Left colon (tissue), 2 donors: ENCODE measurements at places on chromosomes 2 and 18.

DNA sequence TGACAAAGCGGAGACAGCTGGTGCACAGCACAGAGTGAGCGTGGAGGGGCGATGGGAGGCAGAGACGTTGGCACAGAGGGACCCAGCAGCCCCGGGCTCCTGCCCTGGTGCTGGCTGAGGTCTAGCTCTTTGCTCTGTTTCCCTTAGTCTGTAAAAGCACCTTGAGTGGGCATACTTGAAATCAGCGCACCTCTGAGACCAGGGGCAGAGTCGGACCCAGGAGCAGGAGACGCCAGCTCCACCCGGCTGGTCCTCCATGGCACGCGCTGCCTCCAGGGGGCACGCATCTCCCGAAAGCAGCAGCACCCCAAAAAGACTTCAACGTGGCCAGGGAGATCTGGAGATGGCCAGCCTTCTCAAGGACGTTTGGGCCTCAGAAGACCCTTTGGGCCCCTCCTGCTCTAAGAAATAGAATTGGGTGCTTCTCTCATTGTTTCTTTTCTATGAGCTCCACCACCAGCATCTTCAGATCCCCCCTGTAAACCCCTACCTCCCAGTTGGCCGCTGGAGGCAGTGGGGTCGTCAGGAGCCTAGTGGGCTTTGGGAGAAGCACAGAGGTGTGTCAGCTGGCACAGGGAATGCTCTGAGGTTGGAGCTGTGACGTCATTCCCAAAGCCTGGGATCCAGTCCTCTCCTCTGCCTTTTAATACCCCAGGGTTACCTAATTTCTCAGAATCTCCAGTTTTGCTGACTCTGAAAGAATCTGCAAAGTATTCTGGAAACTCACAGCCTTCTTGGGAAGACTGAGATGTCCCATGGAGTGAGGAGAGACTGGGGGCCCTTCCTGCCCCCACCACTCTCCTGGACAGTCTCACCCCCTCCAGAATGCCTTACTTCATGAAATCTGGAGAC, 58.9 kb downstream of the CIB4 start:
- DNase-seq, result no peak

DNA sequence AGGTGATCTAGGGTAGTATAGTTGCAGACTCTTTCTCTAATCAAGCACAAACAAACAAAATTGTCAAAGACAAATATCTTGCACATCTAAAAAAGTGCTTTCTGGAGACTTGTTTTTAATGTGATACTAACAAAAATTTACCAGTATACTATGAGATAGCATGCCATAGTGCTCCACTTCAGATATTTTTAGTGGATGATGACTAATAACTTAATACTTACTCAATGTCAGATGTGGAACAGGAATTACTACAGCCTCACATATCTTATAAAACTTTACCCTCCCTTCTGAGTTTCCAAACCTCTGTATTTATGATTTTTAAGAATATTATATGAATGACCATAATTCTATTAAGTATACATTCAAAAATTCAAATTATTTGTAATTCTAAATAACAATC, 1162.0 kb upstream of the SLC39A10 start:
- no peak for DNase-seq

DNA sequence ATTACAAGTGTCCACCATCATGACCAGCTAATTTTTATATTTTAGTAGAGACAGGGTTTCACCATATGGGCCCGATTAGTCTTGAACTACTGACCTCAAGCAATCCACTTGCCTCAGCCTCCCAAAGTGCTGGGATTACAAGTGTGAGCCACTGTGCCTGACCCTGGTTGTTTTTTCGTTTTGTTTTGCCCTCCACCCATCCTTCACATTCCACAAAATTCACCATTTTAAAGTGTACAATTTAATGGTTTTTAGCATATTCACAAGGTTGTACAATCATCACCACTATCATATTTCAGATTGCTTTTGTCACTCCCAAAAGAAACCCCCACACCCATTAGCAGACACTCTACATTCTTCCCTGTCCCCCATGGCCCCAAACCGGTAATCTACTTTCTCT, 215.0 kb downstream of the TPGS2 start:
- no peak for DNase-seq

- no peak for DNase-seq
Measured at GRCh38 chr18:607930-608329, 11.1 kb downstream of the CLUL1 start.

DNA sequence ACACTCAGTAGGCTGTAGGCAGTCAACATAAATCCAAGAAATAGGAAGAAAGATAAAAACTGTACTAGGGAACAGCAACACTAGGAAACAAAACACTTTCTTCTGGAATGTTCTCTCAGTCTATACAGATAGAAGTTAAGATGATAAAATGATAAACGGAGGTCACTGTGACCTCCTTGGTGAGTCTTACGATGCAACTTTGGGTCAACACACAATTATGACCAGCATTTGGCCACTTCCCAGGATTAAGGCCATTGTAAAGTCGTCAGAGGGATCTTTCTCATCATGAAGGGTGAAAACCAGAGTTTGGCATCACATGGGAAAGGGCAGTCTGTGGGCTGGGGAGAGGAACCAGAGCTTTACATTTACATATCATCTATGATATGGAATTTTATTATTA, 33.4 kb downstream of the LAMA3 start:
- no peak for DNase-seq

DNA sequence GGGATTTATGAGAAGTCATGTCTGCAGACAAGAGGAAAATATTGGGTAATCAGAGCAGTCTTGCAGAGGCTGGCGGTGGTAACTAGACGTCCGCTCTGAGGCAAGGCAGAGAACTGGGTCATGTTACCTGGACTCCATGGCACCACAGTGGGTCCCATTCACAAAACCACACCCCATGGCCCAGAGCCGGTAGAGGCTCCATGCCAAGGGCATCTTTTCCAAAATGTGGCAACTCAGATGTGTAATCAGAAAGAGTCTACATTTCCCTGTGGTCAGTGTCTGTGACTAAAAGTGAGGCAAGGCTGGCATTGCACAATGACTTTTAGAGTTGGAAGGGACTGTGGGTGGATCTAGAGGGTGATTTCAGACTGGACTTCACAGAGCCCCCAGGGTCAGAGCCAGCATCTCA, 113.1 kb downstream of the MREG start:
- no peak for DNase-seq

DNA sequence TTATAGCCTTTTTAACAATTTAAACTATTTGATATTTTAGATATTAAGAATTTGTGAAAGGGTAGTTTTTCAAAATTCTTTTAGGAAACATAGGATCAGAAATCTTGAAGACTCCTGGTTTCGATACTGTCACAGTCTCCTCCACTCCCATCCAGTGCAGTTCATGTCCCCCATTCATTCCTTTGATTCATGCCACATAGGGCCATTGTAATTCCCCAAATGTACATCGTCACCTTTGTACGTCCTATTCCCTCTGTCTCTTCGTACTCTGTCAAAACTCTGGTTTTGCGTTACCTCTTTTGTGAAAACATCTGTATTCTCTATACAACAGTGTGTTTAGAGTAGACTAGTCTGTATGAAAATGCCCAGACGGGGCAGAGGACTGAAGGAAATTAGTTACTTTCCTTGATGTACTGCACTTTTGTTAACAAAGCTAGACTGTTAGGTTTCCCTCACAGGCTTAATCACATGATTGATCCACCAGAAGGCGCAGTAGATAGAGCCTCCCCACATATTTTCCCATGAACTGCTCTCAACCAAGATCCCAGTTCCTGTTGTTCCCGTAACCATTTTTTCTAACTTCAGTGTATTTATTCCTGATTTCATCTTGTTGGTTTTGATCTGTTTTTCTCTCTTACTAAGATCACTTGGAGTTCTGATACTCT, 2.5 kb downstream of the MRPL35 start:
- no peak for DNase-seq

GRCh38 chr18:76922107-76922506, 99.8 kb downstream of the ZNF236 start:
- DNase-seq, result peak; percentile 48

GRCh38 chr2:16189029-16189835, 248.9 kb downstream of the MYCN start:
- no peak for DNase-seq

DNA sequence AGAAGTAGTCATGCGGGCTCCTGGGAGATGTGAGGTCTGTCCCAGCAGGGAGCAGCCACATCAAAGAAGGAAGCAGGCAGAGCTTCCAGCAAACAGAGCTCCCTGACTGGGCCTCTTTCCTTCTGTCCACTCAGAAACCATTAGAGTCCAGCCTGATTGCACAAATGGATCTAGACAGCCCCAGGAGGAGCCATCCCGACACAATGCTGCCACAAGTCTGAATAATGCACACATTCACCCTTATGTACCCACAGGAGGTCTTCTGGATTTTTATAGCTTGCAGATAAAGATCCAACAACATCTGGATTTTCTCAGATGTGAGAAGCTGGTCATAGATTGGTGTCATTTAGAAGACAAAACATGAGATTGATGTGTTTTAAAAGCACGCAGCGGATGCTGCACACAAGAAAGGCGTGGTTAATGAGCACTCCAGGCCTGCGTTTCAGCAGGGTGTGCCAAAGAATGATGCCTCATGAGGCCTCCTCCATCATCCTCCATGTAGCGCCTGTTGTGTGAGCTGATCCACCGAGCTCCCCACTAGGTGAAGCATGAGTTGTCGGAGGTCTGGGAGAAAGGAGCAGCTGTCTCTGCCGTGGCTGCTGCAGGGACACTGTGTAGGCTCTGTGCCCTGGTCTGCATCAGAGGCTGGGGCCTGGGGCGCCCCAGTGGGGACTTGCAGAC, 60.6 kb downstream of the MTCL1 start:
- DNase-seq, result no peak

- DNase-seq, result no peak
Measured at GRCh38 chr2:121058852-121059558, 226.0 kb downstream of the TFCP2L1 start.

- DNase-seq, result peak; percentile 50
Measured at GRCh38 chr2:3493615-3494007, 25.7 kb downstream of the ADI1 start.

DNA sequence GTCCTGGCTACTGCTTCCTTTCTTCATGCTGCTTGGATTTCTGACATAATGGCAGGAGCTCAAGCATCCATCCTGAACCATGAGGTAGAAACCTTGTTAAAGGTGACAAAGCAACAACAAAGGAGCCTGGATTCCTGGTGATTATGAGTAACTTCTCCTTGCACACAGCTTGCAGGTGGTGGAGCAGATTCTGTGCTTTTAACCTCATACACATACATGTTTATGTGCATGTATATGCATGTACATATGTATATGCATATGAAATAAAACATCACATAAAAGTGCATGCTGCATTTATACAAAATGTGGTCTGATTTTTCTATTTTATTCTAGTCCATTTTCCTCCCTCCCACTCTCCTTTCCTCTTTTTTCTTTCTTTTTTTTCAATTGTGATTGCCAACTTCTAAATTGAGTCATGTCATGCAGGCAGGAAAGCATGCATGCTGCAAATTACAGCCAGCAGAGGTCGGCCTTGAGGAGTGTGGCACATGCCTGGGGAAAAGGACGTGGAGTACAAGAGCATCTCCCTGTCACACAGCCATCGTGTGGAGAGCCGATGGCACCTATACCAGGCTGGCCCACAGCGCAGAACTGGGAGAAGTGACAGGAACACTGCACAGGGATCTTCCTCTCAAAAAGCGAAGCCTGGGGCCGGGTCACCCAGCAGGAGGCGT, 17.9 kb downstream of the LCT start:
- no peak for DNase-seq

GRCh38 chr2:239353692-239354091, 47.1 kb downstream of the HDAC4 start:
- no peak for DNase-seq

GRCh38 chr2:143786026-143786765, 657.0 kb downstream of the ARHGAP15 start:
- DNase-seq, result no peak

- no peak for DNase-seq
Measured at GRCh38 chr2:138630164-138630563, 128.6 kb downstream of the SPOPL start.

DNA sequence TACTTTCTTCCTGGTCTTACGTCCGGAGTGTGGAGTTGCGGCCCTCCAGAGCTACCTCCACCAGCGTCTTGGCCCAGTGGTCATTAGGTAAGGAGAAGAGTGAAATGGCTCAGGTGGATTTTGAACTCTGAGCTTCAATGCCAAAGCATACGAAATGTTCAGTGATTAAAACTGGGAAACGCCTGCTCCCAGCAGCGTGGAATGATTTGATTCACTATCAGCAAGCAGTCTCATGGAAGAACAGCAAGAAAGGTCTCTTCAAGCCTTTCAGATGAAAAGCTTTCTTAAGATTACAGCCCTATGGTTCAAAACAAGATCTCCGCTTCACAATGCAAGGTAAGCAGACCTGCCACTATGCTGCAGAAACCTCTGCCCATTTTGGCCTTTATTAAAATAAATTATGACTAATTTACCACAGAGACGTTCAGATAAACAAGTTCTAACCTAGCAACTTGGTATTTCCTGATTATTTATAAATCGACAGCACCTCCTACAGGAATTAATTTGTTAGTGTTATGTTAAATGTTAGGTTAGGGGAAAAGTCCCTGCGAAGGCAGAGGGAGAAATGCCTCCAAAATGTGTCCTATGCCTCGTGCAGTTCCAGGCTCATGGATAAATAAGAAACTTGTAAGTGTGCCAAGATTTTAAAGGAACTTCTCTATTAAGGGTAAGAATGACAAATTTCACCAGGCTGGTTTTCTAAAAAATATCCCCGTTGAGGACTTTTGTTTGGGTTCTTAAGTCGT, 10.1 kb downstream of the SP9 start:
- no peak for DNase-seq

- peak; percentile 23 for DNase-seq
Measured at GRCh38 chr2:158795195-158795924, at the start of gene DAPL1. Gene DAPL1, plus strand, starts transcription at chr2:158795317. Its CDS starts 56 bp downstream, at chr2:158795373.

DNA sequence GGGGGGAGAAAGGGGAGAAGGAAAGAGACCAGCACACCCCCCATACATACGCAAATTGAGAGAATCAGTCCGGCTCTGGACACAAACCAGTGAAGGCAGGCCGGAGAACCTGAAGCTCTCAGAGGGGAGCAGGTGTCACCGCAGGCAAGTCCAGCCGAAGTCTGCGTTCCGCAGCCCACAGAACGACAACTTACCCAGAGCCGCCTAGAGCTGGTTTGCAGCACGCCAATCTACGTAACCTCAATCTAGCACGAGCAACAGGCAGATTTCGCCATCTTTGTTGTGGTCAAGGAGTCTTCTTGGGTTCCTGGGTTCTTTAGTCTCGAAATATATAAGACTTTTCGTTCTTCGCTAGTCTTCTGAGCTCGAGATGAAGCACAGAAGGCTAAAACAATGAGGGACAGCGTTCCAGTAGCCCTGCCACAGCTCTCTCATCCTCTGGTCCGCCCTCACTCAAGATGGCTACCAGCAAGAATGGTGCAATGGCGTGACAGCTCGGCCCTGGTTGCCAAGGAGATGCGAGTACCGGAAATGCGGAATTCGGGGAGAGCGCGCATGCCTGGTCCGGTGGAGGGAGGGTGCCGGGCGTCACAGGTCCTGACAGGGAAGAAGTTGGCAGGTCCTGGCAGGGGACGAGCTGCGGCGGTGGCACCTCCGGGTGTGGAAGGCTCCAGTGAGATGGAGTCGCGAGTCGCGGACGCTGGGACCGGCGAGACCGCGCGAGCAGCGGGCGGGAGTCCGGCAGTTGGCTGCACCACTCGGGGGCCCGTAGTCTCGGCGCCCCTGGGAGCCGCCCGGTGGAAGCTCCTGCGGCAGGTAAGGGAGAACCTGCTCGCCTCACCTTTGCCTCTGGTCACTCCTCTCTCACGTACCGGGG, at the start of the genes CAMKMT and PREPL:
Gene CAMKMT (plus strand): TSS at position 618 of the 877 bp plus-strand sequence.
Gene PREPL (minus strand): TSS at position 165 of the 877 bp plus-strand sequence. CDS start 15,152 bp downstream, outside the sequence.
- peak; percentile 98 for DNase-seq
